ENCODE measurements at places on chromosomes 11 and 22.
A peak's percentile ranks its signal among the peaks of the same experiment; 100 is the strongest.

GRCh38 chr11:75797792-75798191, 17.2 kb upstream of the UVRAG start:
- no peak for DNase-seq

DNA sequence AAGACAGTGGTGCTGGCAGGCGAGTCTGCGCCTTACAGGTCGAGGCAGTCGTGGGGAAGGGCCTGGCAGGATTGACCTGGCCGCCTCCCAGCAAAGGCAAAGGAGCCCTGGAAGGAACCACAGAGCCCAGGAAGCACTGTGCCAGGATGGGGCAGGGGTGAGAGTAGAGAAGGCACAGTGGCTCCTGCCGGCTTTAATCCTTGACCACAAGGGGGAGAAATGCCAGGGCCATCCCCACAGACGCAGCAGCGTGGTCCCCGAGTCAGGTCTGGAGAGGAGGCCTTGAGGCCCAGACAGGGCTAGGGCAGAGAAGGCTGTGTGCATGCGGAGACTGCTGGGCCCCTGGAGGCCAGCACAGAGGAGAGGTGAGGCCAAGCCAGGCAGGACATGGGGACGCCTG, 9.9 kb upstream of the NDUFS8 start:
- DNase-seq, result no peak

DNA sequence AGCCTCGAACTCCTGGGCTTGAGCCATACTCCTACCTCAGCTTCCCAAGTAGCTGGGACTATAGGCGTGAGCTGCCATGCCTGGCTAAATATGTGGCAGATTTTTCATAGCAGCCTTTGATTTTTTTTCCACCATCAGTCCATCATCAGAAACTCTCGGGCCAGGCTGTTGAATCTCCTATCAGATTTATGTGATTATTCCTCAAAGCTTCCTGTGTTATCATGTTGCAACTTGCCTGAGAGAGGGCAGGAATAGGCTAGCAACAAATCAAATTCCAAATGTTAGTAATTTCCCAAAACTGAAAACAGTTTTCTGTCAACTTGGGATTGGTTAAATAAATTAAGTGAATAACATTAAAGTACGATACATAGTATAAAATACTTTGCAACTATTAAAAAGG, 3.4 kb downstream of the LRRC51 start:
- DNase-seq, result no peak

- DNase-seq, result no peak
Observed at GRCh38 chr11:46285594-46286033, 8.2 kb downstream of the CREB3L1 start.

- no peak for DNase-seq
Observed at GRCh38 chr22:49450498-49450897, 377.2 kb downstream of the BRD1 start.

DNA sequence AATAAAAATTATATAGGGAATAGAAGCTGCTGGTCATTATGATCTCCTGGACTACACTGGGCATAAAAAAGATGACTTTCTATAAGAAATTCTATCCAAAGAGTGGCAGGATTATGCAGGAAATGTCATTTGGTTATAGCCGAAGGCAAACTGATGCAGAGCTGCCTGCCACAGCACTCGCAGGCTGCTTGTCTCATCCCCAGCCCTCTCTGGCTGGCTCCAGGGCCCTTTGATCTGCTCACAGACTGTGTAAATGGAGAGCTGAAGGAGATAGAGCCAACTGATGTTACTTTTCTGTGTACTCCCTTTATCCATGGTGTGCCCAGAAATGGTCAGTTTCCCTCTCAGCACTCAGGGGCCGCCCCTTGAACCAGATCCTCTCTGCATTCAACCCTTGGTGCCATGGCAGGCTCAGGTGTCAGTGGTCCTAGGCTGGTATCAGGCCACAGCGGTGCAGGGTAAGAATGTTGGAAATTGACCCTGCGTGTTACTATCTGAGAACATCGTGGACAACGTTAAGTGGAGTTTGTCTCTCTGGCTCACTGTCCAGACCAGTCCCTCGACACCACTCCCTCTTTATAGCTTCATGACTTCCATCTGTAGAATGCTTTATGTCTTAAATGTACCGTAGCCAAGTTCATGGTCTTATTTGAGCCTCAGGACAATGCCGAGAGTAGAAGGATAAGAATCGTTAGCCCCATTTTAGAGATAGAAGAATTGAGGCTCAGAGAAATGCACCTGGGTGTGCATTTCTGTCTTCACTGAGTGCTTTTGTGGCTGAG, 27.8 kb downstream of the TEAD1 start:
- DNase-seq, result no peak

GRCh38 chr22:21937821-21938070, 14.9 kb downstream of the PPM1F start:
- no peak for DNase-seq

DNA sequence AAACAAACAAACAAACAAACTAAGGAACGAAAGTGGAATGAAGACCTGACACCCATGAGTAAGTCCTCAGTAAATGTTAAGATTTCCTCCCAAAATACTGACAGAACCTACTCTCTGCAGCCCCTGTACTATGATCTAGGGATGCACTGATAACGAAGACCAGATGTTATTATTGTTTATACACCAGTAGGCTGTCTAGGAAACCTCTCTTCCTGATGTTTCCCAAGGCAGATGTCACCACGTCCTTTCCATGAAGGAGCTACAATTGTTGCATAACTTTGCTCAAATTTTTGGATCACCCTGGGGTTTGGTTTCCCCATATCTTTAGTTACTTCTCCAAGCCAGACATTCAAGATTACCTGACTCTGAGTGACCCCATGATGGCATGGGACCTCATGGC, 340.7 kb downstream of the MIAT start:
- no peak for DNase-seq

- DNase-seq, result no peak
Observed at GRCh38 chr11:109993786-109994185, 99.4 kb upstream of the ZC3H12C start.

GRCh38 chr11:123187665-123188507, 7.2 kb downstream of the CLMP start:
- no peak for DNase-seq

DNA sequence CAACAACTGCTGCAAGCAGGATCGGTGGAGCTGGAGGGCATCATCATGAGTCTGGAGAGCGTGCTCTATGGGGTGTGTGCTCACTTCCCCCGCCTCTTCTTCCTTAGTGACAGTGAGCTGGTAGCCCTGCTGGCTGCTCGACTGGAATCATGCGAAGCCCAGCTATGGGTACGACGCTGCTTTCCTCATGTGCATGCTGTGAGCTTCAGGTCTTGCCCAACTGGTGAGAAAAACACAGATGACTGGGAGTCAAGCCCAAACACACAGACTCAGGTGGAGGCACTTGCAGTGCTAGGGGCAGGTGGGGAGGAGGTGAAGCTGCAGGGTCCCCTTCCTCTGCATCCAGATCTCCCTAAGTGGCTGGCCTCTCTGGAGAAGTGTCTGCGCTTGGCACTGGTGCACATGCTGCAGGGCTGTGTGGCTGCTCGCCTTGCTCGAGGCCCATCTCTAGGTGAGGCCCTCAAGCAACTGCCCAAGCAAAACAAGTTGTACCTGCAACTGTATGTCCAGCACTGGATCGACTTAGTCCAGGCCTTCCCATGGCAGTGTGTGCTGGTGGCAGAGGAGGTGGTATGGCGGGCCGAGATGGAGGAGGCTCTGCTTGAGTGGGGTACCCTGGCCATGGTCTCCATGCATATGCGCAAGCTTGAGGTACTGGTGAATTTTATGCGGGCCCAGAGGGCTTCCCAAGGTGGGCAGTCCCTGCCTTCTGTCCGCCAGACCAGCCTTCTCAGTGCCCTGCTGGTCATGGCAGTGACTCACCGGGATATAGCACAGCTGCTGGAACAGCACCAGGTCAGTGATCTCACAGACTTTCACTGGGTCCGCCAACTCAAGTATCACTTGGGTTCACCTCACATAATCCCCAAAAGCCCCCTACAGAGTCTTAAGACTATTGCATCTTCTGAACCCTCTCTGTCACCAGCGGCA, 48.1 kb downstream of the DNHD1 start:
- DNase-seq, result no peak

DNA sequence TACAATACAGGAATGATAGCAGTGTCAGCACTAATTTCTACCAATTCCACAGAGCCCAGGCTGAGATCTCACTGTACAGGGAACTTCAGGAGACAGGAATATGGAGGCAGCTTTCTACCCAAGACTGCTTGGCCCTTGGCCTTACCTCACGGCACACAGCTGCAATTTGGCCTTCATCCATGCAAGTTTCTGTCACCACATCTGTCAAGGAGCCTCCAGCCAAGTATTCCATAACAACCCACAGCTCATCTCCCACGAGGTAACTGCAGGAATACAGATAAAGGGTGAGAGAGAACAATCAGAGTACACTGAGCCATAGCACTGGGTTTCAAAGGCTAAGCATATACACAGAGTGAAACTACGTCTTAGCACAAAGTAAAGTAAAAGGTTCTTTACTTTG, 39.0 kb upstream of the GDPD4 start:
- no peak for DNase-seq

- no peak for DNase-seq
Observed at GRCh38 chr11:4682623-4683419, 14.8 kb downstream of the OR51E2 start.

DNA sequence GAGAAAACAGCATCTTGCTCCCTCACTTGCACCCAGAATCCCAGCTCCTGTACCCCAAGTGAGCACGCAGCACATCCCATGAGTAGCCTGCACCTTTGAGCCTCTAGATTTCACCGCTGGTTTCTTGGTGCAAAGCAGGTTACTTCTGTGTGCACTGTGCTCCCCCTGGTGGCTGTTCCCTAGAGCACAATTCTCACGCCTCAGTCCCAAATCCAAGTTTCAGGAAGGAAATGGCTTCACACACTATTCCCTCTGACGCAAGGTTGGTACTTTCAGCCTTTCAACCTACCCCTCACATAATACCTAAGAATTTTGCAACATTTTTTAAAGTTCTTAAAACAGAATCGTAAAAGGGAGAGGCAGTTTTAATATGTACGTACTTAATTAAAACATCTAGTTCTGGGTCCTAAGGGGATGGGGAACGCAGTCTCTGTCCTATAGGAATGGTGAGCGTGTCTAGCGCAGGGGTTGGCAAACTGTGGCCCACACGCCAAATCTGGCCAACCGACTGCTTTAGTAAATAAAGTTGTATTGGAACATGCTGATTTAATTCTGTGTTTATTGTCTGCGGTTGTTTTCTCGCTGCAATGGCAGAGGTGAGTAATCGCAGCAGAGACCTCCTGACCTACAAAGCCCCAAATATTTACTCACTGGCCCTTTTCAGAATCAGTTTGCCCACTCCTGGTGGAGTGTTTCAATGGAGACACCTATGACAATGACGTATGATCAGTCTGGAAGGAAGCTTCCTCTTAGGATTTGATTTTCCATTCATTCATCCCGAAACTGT, 27.5 kb downstream of the DHCR7 start:
- DNase-seq, result peak; percentile 43

- no peak for DNase-seq
Observed at GRCh38 chr22:37926771-37927636, 20.9 kb downstream of the MICALL1 start.

DNA sequence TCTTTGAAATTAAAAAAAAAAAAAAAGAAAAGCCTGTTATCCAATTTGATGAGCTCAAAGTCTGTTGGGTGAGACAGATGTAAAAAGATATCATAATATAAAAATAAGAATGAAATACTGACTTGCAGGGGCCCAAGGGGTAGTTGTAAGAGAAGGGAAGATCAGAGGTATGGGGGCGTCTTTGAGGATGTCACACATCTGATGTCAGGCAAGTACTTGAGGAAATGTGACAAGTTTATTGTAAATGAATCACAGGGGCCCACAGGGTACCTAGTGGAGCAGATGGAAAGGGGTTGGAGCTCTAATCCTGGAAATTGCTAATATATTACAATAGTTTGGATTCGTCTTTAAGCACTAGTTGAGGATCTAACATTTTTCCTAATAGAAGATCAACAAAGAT, 131.6 kb downstream of the MAML2 start:
- no peak for DNase-seq

DNA sequence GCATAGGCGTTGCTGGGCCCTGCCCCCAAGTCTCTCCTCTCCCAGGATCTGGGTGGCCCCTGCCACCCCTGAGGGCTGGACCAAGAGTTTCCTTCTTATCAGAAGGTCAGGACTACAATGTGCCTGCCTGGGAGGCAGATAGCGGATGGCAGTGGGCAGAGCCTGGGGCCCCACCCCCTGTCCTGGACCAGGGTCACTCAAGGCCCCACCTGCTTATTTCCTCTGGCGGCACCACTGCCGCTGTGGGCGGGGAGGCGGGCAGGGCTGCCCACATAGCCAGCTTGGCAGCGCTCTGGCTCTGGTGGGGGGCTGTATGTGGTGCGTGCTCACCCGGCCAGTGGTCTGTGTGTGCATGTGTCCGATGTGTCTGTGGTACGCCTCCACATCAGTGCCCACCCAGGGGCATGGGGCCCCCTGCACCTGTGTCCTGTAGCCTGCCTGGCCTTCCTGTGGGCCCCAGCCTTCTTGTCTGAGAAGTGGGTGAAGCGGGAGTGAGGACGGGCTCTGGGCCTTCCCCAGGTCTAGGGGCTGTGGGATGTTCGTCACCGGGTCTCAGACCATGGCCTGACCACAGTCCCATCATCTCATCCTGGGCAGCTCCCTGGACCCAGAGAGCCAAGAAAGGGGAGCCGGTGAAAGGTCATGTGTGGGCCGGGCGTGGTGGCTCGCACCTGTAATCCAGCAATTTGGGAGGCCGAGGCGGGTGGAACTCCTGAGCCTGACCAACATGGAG, 3.0 kb downstream of the GAS2L1 start:
- DNase-seq, result peak; percentile 19
